ENCODE measurements at places on chromosomes 7 and 10. TPM values are rescaled to one million over a fixed set of nuclear protein-coding genes. Genes with fewer than 3 reads are reported as not detected.
A peak's percentile ranks its signal among the peaks of the same experiment; 100 is the strongest.

DNA sequence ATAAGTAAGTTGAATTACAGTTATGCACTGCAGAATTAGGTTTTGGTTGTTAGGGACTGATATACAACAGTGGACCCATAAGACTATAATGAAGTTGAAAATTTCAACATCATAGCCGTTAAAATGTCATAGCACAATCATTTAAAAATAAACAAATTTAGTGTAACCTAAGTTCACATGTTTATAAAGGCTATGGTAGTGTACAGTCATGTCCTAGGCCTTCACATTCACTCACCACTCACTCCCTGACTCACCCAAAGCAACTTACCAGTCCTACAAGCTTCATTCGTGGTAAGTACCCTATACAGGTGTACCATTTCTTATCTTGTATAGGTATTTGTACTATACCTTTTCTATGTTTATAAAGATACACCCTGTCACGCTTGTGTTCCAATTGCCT, 113.7 kb downstream of the RAB11FIP2 start:
- H3K27me3 ChIP-seq = peaks cover 15% of the 10 kb centered on the region
- H3K4me1 ChIP-seq = no peaks in the 10 kb centered on the region
- H3K4me3 ChIP-seq = no peak overlapping the region
- no peak for DNase-seq
- no peaks in the 10 kb centered on the region for H3K36me3 ChIP-seq

ANKRD1 gene
- total RNA-seq = 5.2 TPM

GRCh38 chr7:158414002-158414401, 173.6 kb downstream of the PTPRN2 start:
- no peaks in the 10 kb centered on the region for H3K36me3 ChIP-seq
- no peaks in the 10 kb centered on the region for H3K4me1 ChIP-seq
- peaks cover 8% of the 10 kb centered on the region for H3K27me3 ChIP-seq
- H3K4me3 ChIP-seq = no peak overlapping the region

DNA sequence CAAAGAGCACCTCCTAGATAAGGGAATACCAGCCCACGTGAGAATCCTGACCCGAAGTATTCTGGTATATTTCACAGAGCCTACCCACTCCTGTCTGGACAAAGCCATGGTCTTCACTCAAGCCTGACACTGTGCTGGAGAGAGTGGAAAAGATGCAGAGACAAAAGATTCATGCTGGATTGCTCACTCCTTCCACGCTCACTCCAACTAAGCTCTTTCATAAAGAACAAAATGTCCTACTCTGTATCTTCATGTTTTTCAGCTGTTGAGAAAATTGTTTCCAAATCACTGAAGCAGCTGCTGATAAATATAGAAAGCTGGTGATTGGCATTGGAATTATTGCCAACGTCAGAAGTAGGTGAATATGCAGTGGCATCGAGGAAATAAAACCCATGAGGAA, 106.0 kb downstream of the ABLIM1 start:
- H3K4me3 ChIP-seq = no peak overlapping the region
- H3K27ac ChIP-seq = no peak overlapping the region
- DNase-seq = no peak
- peaks cover 2% of the 10 kb centered on the region for H3K4me1 ChIP-seq
- no peaks in the 10 kb centered on the region for H3K27me3 ChIP-seq

GRCh38 chr7:77561352-77561751, 24.3 kb downstream of the PTPN12 start:
- H3K36me3 ChIP-seq = peaks cover 10% of the 10 kb centered on the region
- peaks cover 17% of the 10 kb centered on the region for H3K4me1 ChIP-seq
- no peak for DNase-seq
- H3K27ac ChIP-seq = no peak overlapping the region
- H3K4me3 ChIP-seq = no peak overlapping the region
- H3K27me3 ChIP-seq = no peaks in the 10 kb centered on the region

- H3K27me3 ChIP-seq = no peaks in the 10 kb centered on the region
- no peak for DNase-seq
- peaks cover 52% of the 10 kb centered on the region for H3K4me1 ChIP-seq
- H3K27ac ChIP-seq = peak overlapping the region; percentile 89
These were observed 2.6 kb upstream of the KAT6B start for GRCh38 chr10:74823791-74824183.

- no peaks in the 10 kb centered on the region for H3K4me1 ChIP-seq
- no peak overlapping the region for H3K4me3 ChIP-seq
- peaks cover 10% of the 10 kb centered on the region for H3K27me3 ChIP-seq
These were observed 9.2 kb downstream of the PRKCQ start for GRCh38 chr10:6570893-6571292.

DNA sequence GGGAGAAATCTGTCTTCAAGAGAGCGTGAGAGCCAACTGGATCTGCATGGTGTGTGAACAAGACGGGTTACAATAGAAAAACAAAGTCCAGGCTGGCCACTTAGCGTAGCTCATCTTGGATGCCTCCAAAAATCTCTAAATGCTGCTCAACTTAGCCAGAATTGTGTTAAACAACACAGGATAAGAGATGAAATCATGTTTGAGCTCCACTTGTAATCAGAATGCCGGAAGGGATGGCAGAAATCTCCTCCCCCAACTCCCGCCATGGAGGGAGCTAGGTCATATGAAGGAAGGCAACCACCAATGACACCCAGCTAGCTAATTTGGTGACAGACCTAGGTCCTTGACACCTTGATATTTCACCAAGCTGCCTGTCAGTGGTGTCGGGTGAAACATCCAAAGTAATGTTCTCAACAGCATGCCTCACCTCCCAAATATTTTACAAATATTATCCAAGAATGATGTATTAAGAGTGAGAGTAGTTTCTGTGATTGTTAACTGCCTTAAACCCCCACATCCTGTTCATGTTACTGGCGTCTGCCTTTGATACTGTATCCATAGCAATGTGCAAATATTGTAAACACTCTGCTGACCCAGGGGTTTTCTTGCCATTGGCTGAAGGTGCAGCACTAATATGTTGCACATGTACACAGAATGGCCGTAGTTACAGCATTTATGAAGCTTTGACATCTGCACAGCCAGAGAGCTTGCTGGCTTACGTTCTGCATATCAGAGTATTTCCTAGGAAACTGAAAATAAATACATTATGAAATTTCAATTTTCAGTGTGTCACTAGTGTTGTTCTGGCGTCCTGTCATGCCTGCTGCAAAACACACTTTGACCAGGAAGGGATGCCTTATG, 25.8 kb downstream of the TMEM254 start:
- peak overlapping the region; percentile 24 for H3K4me3 ChIP-seq
- H3K27ac ChIP-seq = peak overlapping the region; percentile 94
- H3K27me3 ChIP-seq = no peaks in the 10 kb centered on the region
- peaks cover 4% of the 10 kb centered on the region for H3K36me3 ChIP-seq
- peaks cover 35% of the 10 kb centered on the region for H3K4me1 ChIP-seq

Data from mesothelial cell of epicardium (in vitro differentiated cells).